Caco-2 (cell line): ENCODE measurements at places on chromosomes 7 and 10. TPM values are rescaled to one million over a fixed set of nuclear protein-coding genes. Genes with fewer than 3 reads are reported as not detected.

DNA sequence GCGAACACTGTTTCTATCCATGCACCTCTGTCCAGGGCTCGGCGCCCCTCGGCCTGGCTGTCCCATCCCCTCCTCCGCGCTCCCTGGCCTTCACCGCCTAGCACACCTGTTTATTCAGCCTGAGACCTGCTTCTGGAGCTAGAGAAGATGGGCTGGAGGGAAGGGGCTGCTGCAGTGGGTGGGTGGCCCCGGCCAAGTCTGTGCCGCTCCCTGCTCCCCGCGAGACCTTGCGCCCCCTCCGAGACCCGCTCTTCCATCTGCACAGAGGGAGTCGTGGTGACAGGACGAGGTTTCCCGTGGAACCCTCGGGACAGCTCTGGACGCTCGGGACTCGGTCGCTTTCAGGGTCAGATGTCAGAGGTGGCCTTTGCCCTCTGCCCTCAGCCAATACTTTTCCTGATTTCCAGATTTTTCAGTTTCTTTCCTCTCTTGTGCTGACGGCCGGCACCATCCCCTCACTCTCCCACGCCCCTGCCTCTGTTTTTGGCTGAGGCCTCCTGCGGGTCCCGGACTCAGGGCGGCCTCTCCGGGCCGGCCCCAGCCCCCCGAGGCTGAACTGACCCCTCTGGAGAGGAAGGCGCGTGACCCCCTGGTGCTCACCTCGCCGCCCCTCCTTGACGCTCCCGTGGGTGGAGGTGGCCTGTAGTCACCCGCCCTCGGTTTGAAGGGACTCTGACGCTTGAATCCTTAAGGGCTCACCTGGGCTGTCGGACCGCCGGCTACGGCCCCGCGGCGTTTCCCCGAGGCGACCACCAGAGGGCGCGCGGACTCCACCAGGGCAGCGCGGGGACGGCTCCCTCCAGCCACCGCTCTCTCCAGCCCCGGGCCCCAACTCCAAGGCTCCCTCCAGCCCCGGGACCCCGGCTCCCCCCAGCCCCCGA is 15.6 kb downstream of the SHH start:
- no peak overlapping the region for H3K27ac ChIP-seq
- H3K27me3 ChIP-seq, result no peaks in the 10 kb centered on the region
- peaks cover 7% of the 10 kb centered on the region; the same call in 1 of the 2 replicates for H3K4me1 ChIP-seq
- H3K4me3 ChIP-seq, result no peak overlapping the region

- H3K4me3 ChIP-seq, result no peak overlapping the region
- H3K4me1 ChIP-seq, result no peaks in the 10 kb centered on the region
- no peaks in the 10 kb centered on the region for H3K36me3 ChIP-seq
- no peak for DNase-seq
Observed at GRCh38 chr7:121192834-121193233, 136.0 kb upstream of the WNT16 start.

DNA sequence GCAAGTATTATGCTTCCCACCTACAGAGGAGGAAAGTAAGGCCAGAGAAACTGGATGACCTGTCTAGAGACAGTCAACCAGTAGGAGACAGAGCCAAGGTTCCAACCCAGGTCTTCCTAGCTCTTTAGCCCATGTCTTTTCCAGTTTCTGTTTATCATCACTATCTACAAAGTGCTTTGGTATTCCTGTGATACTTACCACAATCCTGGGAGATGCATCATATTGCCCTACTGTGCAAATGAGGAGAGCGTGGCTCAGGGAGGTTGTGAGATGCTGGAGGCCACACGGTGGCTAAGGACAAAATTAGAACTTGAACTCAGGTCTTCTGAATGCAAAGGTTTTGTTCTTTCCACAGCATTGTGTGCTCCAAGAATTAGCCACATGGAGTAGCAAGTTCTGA is 11.2 kb upstream of the PLEKHA1 start:
- DNase-seq, result no peak
- H3K4me1 ChIP-seq, result peaks cover 15% of the 10 kb centered on the region
- no peaks in the 10 kb centered on the region for H3K36me3 ChIP-seq
- peak overlapping the region; percentile 13 for H3K27ac ChIP-seq
- no peak overlapping the region for H3K4me3 ChIP-seq
- H3K27me3 ChIP-seq, result no peaks in the 10 kb centered on the region

GRCh38 chr10:3872712-3873329 is 87.8 kb upstream of the KLF6 start:
- no peak for DNase-seq
- H3K4me1 ChIP-seq, result peaks cover 29% of the 10 kb centered on the region
- no peak overlapping the region for H3K4me3 ChIP-seq
- H3K27ac ChIP-seq, result peak overlapping the region; percentile 75
- no peaks in the 10 kb centered on the region for H3K27me3 ChIP-seq

The ABCC2 gene
- 128 and 129 TPM in 2 replicates for total RNA-seq

The HTR7 gene
- total RNA-seq, result not detected in 2 replicates

The LIPJ gene
- not detected in 2 replicates for total RNA-seq

The ZKSCAN5 gene
- total RNA-seq, result 12.4 and 13.3 TPM in 2 replicates

The ATRNL1 gene
- total RNA-seq, result not detected in 2 replicates

GRCh38 chr7:133936074-133936473 is 191.1 kb upstream of the LRGUK start:
- H3K4me3 ChIP-seq, result no peak overlapping the region
- DNase-seq, result no peak
- no peaks in the 10 kb centered on the region; the same call in 1 of the 2 replicates for H3K36me3 ChIP-seq
- no peak overlapping the region for H3K27ac ChIP-seq
- no peaks in the 10 kb centered on the region for H3K4me1 ChIP-seq
- H3K27me3 ChIP-seq, result no peaks in the 10 kb centered on the region

GRCh38 chr10:95790982-95791381 is 35.0 kb downstream of the ENTPD1 start:
- H3K4me1 ChIP-seq, result no peaks in the 10 kb centered on the region
- no peak for DNase-seq
- H3K4me3 ChIP-seq, result no peak overlapping the region
- H3K36me3 ChIP-seq, result no peaks in the 10 kb centered on the region

The SPOCK2 gene
- 1.6 and 3.0 TPM in 2 replicates for total RNA-seq

The GFRA1 gene
- total RNA-seq, result not detected in 2 replicates

- H3K27ac ChIP-seq, result no peak overlapping the region
- no peak overlapping the region for H3K4me3 ChIP-seq
- H3K36me3 ChIP-seq, result no peaks in the 10 kb centered on the region
- H3K4me1 ChIP-seq, result no peaks in the 10 kb centered on the region
- H3K27me3 ChIP-seq, result no peaks in the 10 kb centered on the region
- DNase-seq, result no peak
Observed at GRCh38 chr10:7561216-7561893, 105.4 kb downstream of the ITIH5 start.

DNA sequence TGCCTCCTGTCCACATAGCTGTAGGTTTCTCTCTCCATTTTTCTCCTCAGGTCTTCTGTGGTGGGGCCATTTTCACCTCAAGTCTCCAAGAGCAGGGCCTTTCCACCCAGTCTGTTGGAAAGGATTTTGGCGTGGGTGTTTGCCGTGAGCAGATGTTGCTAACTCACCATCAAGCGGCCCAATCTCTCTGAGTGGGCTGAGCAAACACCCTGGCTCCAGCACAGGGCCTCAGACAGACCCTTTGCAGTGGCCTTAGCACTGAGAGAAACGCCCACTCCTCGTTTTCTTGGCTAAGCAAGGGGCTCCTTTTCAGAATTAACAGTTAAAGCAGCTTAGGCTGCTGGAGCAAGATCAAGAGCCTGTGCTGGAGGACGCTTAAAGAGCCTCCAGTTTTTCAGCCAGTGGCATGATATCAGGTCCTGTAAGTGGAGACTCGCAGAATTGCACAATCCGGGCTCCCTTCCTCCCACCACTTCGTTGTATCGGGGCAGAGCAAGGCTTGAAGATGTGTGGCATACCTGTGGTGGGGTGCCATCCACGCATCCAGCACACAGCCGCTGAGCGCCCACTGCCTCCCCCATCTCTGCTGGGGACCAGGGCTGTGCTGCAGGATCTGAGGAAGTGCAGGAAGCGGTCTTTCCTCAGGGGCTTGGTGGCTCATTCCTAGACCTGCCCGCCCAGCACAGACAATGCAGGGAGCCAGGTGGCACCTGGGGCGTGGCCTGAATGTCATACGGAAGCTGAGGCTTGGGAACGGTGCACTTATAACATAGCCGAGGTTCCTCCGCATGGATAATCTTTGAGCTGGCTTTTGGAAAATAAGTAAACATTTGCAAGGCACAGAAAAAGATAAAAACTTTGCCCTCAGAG is 142.7 kb downstream of the ADARB2 start:
- no peak for DNase-seq
- H3K4me1 ChIP-seq, result no peaks in the 10 kb centered on the region
- no peaks in the 10 kb centered on the region; the same call in 1 of the 2 replicates for H3K27me3 ChIP-seq
- no peak overlapping the region for H3K27ac ChIP-seq
- H3K4me3 ChIP-seq, result no peak overlapping the region

The EN2 gene
- total RNA-seq, result 1.1 and 1.5 TPM in 2 replicates

DNA sequence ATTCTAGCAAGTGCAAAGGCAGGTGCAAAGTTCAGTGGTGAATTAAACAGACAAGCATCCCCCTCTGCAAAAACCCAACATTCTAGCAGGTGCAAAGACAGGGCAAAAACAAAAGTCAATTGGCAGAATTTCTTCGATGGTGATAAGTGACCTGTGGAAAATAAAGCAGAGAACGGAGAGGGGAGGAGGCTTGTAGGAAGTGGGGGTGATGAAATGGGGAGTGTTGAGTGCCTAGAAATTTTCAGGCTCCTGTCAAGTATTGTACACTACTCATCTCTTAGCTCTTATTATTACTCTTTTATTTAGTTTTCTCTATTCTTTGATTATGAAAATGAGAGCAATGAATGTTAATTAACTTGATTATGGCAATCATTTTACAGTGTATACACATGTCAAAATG is 2.4 kb upstream of the CD36 start:
- H3K27ac ChIP-seq, result no peak overlapping the region
- no peaks in the 10 kb centered on the region for H3K27me3 ChIP-seq
- H3K4me3 ChIP-seq, result no peak overlapping the region
- no peaks in the 10 kb centered on the region for H3K36me3 ChIP-seq
- H3K4me1 ChIP-seq, result no peaks in the 10 kb centered on the region

The PRKG1 gene
- 0.09 and 0.12 TPM in 2 replicates for total RNA-seq

DNA sequence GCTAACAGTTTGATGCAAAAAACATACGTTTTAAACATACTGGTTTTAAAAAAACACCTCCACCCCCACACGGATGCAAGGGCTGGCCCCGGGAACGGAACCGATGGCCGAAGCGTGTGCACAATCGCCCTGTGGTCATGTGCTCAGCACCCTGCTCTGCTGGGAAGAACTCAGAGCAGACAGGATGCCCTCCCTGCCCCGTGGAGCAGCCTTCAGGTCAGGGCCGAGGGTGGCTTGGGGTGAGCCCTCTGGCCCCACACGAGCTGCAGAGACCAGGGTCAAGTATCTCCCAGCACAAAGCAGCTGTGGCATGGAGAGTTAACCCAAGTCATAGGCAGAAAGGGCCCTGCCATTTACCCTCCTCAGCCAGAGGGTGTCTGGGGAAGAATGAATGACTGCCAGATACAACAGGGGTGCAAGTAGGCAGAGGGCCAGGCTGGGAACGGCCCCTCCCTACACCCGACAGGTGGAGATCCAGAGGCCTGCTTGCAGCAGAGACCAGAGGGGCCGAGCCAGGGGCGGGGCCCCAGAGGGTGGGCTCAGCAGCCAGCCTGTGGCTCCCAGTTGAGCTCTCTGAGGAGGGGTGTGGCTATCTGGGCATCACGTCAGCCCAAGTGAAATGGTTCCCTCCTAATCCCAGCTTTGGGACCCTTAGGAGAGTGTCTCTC is 56.8 kb downstream of the ZRANB1 start:
- peak; percentile 21 for DNase-seq
- H3K4me3 ChIP-seq, result no peak overlapping the region
- H3K36me3 ChIP-seq, result peaks cover 5% of the 10 kb centered on the region
- H3K27me3 ChIP-seq, result no peaks in the 10 kb centered on the region
- H3K27ac ChIP-seq, result no peak overlapping the region
